ENCODE measurements at places on chromosomes 1 and 21.
A peak's percentile ranks its signal among the peaks of the same experiment; 100 is the strongest.

GRCh38 chr21:14942801-14943490, 121.9 kb downstream of the NRIP1 start:
- no peak for DNase-seq

- DNase-seq: no peak
These were observed 9.9 kb downstream of the ATP1A1 start for GRCh38 chr1:116382857-116383483.

GRCh38 chr1:205329719-205330118, 8.2 kb upstream of the NUAK2 start:
- no peak for DNase-seq

GRCh38 chr21:36889401-36889800, 77.1 kb downstream of the HLCS start:
- DNase-seq: peak; percentile 47

DNA sequence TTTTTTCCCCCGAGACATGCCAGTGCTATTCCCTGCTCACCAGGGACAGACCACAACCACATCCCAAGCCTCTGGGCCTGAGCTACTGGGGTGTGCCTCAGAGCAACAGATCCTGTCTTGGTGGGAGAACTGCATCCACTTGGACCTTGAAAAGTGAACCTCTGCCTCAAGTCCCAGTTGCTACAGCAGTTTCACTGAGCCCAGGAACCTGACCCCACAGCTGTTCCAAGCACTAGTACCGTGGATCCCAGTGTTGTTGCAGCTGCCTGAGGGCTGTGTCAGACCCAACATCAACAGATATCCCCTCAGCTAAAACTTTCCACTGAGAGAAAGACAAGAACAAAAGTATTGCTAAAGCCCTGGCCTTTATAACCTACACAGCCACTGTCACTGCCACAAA, 373.0 kb downstream of the PLPP3 start:
- no peak for DNase-seq

DNA sequence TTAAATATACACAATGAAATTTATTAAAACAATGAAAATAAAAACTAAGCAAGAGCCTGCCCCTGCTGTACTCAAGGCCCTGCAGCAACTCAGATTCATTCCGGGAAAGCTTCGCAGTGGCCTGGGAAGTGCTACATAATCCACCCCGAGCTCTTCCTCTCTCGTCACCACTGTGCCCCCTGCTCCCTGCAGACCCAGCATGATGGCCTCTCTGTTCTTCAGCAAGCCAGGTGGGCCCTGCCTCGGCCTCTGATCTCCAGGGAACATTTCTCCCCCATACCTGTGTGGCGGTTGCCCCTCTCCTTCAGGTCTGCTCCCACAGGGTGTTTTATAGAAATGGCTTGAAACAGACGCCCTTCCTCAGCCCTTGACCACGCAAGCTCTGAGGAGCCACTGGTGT, 10.6 kb downstream of the RNF187 start:
- no peak for DNase-seq

- DNase-seq: peak; percentile 53
These were observed 164.4 kb upstream of the PALMD start for GRCh38 chr1:99481391-99481996.

DNA sequence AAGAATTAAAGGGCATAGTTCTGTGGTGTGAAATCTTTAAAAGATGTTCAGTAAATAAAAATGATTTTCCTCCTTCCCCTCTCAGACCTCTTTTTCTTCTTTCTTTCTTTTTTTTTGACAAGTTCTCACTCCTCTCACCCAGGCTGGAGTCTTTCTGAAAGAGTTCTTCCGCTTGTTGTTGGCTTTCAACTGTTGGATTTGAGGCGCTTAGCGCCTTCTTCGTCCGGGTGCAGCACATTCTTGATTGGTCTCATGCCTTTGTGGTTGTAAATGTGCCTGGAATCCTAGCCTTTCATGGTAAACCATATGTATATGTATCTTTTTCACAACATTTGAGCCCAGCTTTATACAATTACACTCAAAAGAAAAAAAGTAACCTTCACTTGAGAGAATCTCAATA, 980 bp upstream of the METTL18 start:
- no peak for DNase-seq

GRCh38 chr1:184386312-184387068, at the start of gene C1orf21:
C1orf21 (plus strand) TSS chr1:184387029; CDS start chr1:184477510, 90,481 bp downstream.
- DNase-seq: peak; percentile 92

DNA sequence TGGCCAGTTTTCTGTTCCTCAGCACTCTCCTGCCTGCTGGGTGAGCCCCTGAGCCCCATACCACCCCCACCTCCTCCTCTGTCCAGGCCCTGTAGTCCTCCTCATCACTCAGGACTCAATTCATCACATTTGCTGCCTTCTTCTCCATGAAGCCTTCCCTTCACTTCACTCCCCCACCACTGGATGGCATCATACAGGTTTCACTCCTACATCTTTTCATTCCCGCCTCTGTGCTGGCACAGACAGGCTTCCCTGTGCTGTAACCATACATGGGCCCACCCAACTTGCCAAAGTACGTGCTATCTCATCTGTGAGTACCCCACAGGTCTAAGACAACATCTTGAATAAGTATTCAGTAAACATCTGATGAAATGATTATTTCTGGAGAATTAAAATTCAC, 56.9 kb downstream of the SLC45A1 start:
- peak; percentile 28 for DNase-seq

DNA sequence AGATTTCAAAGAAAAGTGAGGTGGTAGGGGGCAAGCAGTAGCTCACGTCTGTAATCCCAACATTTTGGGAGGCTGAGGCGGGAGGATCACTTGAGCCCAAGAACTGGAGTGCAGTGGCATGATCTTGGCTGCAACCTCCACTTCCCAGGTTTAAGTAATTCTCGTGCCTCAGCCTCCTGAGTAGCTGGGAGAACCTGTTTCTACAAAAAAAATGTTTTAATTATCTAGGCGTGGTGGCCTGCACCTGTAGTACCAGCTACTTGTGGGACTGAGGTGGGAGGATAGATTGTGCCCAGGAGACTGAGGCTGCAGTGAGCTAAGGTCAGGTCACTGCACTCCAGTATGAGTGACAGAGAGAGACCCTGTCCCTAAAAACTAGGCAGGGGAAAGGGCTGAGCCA, 2.6 kb upstream of the TSPAN1 start:
- DNase-seq: no peak

DNA sequence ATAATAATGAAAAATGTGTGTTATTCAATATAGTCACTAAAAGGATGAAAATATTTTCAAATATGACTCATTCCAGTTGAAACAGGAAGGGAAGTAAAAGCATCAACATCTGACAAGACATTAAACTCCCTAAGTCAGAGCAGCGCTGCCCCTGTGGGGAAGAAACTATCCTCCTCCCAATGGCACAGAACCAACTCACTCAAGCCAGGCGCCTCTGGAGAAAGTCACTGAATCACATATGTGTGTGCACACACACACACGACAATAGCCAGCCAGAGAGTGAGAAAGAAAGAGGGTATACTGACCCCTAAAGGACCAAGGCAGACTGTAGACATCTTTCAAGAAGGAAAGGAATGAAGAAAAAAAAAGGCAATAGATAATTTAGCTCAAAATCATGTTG, 126.9 kb downstream of the SETD4 start:
- DNase-seq: peak; percentile 95

DNA sequence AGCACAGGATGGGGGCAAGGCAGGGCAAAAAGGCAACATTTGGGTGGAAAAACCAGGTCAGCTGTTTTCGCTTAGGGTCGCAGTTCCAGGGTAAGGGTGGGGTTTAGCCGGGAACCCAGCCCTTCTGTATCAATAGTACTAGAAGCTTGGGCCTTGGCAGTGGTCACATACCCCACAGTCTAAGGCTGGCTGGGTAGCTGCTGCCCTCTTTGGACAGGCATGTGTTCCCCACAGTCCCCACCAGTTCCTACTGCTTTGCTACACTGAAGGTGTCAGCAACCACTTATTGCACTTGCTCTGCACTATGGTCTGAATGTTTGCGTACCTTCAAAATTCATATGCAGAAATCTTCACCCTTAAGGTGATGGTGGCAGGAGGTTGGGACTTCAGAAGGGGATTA, 349.8 kb downstream of the LTN1 start:
- no peak for DNase-seq

DNA sequence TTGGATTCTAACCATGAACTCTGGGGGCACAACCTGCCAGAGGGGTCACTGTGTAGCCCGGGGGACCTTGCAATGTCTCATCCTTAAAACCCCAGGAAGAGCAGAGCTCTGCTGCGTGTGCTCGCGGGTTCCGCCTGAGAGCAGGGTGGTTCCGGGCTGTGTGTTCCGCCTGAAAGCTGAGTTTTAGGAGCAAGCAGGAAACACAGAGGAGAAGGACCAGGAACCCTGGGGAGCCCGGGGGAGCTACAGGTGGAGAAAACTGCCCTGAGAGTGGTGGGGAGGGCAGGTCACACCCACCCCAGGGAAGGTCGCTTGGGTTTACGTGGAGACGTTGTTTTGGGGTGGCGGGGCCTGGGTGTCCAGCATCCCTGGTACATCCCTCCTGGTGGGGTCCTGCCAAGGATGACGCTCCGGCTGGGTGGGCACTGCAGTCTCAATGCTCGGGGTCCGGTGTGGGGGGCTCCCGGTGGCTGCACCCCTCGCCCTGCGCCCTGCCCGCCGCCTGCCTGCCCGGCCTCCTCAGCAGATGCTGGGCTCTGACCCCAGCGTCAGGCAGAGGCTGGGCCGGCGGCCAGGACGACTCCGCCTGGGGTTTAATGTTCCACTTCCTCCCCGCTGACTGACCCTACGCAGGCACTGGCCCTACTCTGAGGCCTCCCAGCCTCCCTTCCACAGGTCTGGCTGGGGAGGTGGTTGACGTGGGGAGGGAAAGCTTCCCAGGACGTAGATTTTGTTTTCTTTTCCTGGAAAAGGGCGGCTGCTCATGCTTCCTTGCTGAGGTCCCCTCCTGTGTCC, 17.3 kb upstream of the C1orf159 start:
- DNase-seq: no peak

GRCh38 chr1:181173761-181174447, 85.4 kb downstream of the IER5 start:
- DNase-seq: no peak

- DNase-seq: no peak
These were observed 451.1 kb downstream of the RWDD3 start for GRCh38 chr1:95685081-95685480.

DNA sequence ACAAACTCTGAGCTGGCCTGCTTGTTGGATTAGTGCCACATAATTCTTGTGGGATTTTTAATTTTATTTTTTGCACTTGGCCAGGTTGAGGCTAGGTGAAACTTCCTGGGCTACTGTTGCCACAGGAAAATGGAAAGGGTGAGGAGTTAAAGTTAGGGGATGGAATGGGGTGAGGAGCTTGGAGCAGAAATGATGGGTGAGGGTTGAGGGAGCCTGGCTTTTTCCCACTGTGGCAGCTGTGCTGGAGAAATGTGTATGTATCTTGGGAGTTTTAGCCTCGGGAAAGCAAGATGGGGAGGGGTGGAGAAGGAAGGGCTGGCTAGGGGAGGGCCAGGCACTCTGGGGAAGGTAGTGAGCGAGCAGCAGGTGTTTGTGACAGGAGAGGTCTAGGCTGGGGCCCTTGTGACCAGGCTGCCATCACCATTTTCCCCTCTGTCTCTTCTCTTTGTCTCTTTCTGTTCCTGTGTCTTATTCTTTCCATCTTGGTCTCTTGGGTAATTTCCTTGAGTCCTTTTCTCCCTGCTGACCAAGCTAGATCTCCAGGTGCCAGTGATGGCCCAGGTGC, 2.0 kb downstream of the ZNF687 start:
- no peak for DNase-seq

DNA sequence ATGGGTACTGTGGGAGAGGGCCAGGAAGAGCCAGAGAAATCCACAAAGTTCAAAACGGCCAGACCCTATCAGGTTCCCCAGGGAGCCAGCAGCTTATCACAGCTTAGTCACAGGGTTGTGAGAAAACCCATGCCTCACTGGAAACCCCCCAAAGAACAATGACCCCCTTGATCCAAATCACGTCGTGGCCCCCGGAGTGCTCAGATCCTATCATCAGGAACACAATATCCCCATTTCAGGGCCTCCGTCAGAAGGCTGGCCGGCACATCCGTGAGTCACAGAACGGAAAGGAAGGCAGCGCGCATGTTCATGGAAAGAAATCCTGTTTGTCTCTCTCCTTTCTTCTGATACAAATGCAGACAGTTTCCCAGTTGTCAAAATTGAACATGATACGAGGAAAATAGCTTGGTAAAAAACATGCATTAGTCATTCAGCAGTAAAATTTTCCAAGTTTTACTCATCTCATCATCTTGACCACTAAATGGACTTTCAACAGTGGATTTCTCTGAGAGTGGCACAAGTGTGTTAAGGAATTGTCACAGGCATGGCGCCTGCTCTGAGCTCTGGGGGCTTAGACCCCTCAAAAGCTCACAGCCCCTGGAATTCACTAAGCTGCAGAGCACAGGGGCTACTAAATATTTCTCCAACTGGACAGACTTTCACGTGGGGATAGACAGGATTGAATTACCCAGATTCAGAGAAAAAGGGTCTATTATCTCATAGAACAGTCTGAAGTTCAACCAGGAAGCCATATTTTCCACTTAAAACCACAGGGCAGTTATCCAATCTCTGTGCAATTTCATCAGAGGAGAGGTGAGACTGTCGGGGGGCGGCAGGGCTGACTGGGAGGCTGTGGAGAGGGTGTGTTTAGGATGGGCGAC, 124.8 kb downstream of the RIPK4 start:
- DNase-seq: peak; percentile 95

GRCh38 chr1:4034318-4034887, 134.3 kb upstream of the C1orf174 start:
- DNase-seq: no peak

DNA sequence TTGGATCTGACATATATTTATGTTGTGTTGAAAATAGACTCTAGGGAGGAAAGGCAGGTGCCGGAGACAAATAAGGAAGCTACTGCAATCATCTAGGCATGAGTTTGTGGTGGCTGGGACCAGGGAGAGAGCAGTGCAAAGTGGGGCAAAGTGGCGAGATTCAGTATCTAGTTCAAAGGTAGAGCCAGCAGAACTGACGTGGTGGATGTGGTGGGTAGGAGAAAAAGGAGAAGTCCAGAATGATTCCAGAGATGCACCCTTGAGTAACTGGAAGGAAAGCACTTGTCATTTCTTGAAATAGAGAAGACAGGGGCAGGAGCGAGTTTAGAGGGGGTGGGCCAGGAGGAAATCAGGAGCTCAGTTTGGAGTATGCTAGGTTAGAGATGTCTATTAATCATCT, 275.2 kb downstream of the KAZN start:
- no peak for DNase-seq

DNA sequence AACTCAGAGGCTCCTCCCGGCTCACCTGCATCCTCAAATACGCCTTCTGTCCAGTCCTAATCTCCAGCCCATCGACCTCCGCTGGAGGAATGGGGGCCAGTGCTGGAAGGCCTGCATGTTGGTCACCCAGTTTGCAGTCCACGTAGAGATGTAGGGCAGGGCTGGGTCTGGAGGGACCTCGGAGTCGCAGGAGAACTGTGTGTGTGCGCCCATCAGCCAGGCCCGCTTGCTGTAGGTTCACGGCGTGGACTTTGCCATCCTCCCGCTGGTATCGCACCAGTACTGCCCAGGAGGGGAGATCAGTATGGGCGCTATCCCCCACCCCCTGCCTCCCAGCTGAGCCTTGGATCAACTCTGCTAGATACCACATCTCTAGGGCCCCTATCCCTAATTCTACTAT, 2.7 kb downstream of the THBS3 start:
- DNase-seq: no peak

All from fibroblast of skin of abdomen (primary cell).